Neural progenitor cell (in vitro differentiated cells): ENCODE measurements at places on chromosomes 4 and X. TPM values are rescaled to one million over a fixed set of nuclear protein-coding genes. Genes with fewer than 3 reads are reported as not detected.

DNA sequence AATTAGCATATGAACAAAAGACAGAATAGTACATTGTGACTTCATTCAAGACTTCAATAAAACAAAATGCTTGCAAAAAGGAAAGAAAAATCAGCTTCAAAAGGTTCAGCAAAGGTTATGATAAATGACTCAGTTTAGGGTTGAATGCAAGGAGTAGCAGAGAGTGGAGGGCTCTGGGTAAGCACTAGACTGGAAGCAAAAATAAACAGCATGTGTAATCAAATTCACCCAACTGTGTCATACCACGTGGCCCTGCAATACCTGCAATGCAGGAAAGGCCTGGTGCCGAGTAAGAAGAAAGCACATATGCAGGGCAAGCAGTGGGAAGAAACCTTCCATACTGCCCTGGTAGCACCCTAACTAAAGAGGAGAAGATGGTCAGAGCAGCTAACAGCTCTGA, 88.7 kb downstream of the ATP11C start:
- no peak for DNase-seq

GRCh38 chr4:65893957-65894755, 223.9 kb upstream of the EPHA5 start:
- DNase-seq: no peak

- peak; percentile 63 for DNase-seq
Measured at GRCh38 chr4:169045862-169046584, 36.0 kb upstream of the CBR4 start.

DNA sequence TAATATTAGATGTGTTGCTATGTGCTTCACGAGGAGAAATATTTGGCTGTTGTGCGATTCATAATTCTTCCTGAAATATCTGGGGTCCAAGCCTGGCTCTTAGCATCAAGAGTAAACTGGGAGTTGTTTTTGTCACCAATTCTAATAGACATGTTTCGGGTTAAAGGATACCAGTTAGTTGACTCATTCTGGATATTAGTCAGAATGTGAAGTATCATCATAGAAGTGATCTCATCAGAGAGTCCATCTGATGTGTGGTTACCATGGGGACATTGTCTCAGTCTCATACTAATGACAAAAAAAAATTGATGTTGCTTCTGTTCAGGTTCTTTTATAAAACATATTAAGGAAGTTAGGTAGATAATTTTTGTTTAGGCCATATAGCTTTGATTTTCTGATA, 57.2 kb upstream of the MTMR1 start:
- DNase-seq: no peak

GRCh38 chr4:184450045-184450444, 24.3 kb downstream of the IRF2 start:
- DNase-seq: no peak

GRCh38 chrX:1493877-1494510, 41.3 kb upstream of the ASMTL start:
- DNase-seq: peak; percentile 30

DNA sequence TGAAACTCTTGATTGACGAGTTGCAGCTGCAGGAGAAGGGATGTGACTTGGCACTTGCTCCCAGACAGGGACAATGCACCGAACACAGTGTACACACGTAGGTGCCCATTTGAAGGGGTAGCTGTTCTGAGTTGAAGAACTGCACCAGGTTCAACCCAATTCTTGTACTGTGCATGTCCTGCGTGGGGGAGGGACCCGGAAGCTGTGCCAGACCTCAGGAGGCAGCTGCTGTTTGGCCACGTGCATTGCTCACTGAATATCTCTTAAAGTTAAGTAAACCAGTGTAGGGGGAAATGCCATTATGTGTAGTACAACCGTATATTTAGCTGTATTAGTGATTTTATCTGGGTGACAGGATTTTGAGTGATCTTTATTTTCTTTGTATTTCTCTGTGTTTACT, 12.0 kb upstream of the RBBP7 start:
- peak; percentile 2 for DNase-seq

DNA sequence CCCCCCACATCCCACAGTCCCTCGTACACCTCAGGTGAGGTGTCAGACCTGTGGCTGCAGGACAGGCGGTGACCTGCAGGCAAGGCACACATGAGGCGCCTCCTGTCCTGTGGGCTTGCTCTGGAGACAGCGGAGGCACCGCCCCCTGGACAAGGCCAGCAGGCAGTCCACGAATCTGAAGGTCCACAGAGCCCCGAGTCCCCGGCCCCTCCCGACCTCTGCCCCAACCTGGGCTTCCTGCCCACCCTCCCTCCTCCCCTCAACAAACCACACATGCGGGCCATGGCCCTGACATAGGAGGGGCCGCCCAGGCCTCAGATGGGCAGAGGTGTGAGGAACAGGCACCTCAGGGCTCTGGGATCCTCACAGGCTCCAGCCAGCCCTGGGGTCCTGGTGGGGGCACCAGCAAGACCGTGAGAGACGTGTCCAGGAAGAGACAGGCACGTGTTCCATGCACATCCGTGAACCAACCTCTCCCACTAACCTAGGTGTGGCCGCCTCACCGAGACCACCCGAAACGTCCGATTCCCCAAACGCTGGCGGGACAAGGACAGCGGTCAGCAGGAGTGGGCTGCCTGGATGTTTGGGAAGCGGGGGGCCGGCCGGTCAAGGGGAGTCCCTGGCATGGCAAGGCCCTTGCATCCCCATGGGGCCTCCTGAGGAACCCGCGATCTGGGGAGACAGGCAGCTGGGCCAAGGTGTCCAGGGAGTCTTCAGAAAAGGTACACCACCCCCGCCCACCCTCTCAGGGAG, 25.8 kb downstream of the CTBP1 start:
- DNase-seq: no peak

DNA sequence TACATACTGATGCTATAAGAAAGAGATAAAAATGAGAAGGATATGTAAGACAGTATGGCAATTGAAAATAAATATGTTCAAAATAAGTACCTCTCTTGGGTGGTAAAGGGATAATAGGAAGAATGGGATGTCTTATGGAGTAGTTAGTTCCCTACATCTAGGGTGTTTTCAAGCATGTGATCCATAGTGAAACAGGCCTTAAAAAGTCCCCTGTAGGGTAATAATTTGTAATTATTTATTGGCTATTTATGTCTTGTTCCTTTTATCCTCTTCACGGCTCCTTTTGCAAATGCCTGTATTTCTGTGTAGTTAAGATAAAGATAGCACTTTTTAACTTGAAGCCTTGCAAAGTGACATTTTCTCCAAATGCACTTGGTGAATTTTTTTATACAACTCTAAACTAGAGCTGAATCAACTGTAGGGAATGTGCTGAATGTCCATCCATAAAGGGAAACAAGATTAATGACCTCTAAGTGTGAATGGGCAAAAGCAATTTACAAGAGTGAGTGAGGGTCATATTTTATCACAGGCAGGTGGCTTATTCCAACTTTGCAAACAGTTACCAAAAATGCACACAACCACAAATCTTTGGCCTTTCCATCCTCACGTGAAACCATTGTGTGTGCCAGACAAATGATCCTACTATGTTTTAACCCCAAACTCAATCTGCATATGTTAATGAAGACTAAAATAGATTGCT, 299.0 kb downstream of the KCNIP4 start:
- DNase-seq: no peak

GRCh38 chrX:153460826-153461225, 9.6 kb downstream of the HAUS7 start:
- peak; percentile 69 for DNase-seq

DNA sequence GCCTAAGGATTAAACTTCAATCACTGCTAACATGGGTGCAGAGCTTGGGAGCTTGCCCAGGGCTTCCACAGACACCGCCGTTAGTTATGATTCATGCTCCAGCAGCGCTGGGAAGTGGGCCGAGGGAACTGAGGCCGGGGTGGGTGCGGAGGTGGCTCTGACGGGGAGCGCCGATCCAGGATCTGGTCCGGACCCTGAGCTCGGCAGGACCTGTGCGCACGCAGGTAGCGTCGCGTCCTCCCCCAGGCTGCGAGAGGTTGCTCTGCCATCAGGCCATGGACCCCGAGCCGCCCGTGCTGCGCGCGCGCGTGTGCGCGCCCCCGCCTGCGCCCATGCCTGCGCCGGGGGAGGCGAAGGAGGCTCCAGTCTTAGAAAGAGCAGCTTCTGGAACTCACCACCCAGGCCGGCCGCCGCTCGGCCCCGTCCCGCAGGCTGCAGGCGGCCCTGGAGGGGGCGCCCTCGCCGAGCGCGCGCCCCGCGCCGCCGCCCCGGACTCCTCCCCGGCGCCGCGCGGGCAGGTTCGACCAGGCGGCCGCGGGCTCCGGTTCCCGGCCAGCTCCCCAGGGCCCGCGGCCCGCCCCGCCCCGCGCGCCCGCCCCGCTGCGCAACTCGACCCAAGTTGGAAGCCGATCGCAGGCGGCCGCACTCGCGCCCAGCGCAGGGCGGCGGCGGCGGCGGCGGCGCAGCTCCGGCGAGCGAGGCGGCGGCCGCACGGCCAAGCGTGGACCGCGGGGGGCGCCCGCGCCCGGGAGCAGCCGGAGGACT, 732 bp upstream of the ADRA2C start:
- peak; percentile 90 for DNase-seq

- no peak for DNase-seq
Measured at GRCh38 chrX:129549124-129549523, 9.1 kb downstream of the OCRL start.

- DNase-seq: no peak
Measured at GRCh38 chr4:38396845-38397547, 267.0 kb upstream of the KLF3 start.

DNA sequence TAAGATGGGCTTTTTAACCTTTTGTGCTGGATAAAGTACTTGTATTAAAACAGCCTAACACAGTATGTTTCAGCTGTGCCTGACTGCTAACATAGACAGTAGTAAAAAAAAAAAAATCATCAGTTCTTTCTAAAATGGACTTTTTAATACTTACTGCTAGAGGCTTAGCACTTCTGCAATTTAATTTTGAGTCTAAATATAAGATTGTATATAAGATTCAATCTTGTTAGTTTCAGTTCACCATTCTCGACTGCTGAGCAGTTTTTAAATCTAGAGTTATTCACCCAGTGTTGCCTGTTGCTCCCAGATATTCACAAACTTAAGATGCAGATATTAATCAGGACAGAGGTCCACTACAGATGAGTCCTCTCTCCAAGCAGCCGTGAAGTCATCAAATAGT, 6.8 kb downstream of the PLA2G12A start:
- no peak for DNase-seq

DNA sequence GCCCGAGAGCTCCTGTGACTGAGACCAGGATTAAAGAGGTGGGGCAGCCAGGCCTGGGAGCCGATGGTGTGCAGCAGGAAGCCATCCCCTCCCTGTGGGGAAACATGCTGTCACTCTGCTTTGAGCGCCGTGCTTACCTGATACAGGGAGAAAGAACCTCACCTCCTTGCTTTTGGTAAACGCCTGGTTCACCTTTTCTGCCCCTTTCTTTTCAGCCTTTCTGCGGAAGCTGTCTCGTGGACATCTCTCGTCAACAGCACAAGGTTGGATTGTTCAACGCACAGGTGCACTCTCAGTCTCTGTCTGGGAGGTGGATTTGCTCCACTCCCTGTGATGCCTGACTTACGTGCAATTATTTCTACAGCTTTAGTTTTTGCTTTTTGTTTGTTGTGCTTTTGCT, 12.0 kb downstream of the ZFYVE28 start:
- peak; percentile 43 for DNase-seq

DNA sequence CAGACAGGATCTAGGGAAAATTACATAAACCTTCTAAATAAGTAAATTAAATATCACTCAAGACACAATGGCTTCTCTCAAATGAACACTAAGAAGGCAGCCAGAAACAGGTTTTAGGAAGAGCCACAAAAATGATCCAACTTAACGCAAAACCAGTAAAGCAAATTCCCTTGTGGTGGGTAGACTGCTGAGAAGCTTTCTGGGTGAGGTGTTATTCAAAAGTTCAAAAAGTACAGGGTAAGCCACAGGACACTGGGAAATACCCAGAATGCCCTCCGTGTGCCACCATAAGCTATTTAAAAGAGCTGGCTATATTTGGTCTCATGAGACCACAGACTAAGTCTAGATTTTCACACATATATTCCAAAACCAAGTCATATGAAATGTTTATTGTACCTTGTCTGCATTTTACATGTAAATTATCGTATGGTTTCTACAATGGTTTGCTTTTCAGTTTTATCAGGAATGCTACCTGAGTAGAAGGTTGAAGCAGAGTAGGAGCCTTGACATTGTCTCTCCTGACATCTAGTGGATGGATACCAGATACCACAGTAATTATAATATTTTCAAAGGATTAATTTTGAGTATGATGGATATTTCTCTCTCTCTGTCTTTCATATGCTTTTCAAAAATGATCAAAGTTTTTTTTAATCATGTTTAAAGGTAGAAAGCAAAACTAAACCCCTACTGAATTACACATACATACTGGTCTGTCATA, 109.3 kb upstream of the KLHL13 start:
- no peak for DNase-seq

DNA sequence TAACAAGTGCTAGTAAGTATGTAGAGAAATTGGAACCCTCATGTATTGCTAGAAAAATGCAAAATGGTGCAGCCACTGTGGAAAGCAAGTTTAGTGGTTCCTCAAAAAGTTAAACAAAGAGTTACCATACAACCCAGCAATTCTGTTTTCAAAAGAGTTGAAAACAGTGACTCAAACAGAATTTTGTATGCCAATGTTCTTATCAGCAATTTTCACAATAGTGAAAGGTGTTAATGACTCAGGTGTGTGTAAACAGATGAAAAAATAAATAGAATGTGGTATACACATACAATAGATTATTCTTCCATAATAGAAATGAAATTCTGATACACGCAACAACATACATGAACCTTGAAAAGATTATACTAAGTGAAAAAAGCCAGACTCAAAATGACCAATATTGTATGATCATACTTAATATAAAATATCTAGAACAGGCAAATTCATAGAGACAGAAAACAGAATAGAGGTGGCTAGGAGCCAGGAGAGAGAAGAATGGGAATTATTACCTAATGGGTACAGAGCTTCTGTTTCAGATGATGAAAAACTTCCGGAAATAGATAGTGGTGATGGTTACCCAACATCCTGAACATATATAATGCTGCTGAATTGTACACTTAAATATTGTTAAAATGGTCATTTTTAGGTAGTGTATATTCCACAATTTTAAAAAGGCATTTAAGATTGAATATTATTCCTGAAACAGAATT, 51.6 kb downstream of the WDFY3 start:
- no peak for DNase-seq

IGFBP7 gene
- total RNA-seq: 0.86 and 1.5 TPM in 2 replicates

RBM46 gene
- 0.07 and 0.09 TPM in 2 replicates for total RNA-seq

SLC10A6 gene
- total RNA-seq: not detected in 2 replicates

PAGE4 gene
- not detected in 2 replicates for total RNA-seq

OPHN1 gene
- 4.2 and 4.5 TPM in 2 replicates for total RNA-seq

ATP2B3 gene
- total RNA-seq: 0.59 TPM in 1 of 2 replicates, not detected in the other

POU3F4 gene
- not detected in 2 replicates for total RNA-seq

TRO gene
- total RNA-seq: 106 and 120 TPM in 2 replicates

GYG2 gene
- 44.4 and 65.6 TPM in 2 replicates for total RNA-seq

BBS12 gene
- 5.9 and 7.7 TPM in 2 replicates for total RNA-seq

TMPRSS11A gene
- not detected in 2 replicates for total RNA-seq

NOX1 gene
- total RNA-seq: not detected in 2 replicates

PRSS12 gene
- total RNA-seq: 1.6 and 1.9 TPM in 2 replicates

MAGEC2 gene
- total RNA-seq: not detected in 2 replicates

CPE gene
- total RNA-seq: 43.6 and 47.4 TPM in 2 replicates

ANXA3 gene
- total RNA-seq: 1.7 and 1.9 TPM in 2 replicates

HMX1 gene
- total RNA-seq: 0.19 TPM in 1 of 2 replicates, not detected in the other

FGFBP1 gene
- not detected in 2 replicates for total RNA-seq

LONRF3 gene
- total RNA-seq: 0.25 and 0.39 TPM in 2 replicates

FAM53A gene
- 3.2 and 10.3 TPM in 2 replicates for total RNA-seq

ABCB7 gene
- 47.9 and 70.9 TPM in 2 replicates for total RNA-seq

CENPE gene
- 55.7 and 95.2 TPM in 2 replicates for total RNA-seq

UBE2D3 gene
- total RNA-seq: 472 and 573 TPM in 2 replicates

APBB2 gene
- total RNA-seq: 44.3 and 83.2 TPM in 2 replicates

FRMD7 gene
- not detected in 2 replicates for total RNA-seq
